Sigmoid colon (tissue), 7 donors: ENCODE measurements at places on chromosomes 5 and 9. TPM values are rescaled to one million over a fixed set of nuclear protein-coding genes. Genes with fewer than 3 reads are reported as not detected.

Gene SPATA31A3
- polyA plus RNA-seq, result not detected

Gene KIF24
- 1.6 TPM for polyA plus RNA-seq

Gene TRPM3
- not detected for polyA plus RNA-seq

Gene EXOSC2
- 9.5 TPM for polyA plus RNA-seq

Gene AQP7
- 14.6 TPM for polyA plus RNA-seq

Gene NIPAL4
- 1.3 TPM for polyA plus RNA-seq

Gene LPAR1
- polyA plus RNA-seq, result 42.0 TPM

DNA sequence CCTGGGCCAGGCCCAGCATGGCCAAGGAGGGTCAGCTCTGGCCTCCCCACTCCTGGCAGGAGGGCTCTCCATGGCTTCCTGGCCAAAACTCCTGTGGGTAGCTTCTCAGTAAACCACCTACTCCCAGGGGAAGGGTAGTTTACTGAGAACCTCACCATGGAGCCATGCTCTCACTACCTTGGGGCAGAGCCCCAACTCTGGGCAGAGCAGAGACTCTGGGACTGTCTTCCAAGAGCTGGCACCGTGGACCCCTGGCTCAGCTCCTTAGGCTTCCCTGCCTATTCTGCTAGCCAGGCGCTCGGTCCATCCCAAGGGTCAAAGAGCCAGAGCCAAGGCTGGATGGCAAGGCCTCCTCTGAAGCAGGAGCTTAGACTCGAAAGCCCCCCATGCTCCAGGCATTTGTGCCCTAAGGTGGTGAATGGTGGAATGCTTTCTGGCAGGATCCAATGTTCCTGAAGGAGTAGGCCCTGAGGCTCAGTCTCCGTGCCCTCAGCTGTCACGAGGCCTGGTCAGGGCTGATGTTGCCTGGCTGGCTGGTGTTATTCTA lies 19.6 kb downstream of the TCF7 start:
- DNase-seq, result peak; percentile 61

DNA sequence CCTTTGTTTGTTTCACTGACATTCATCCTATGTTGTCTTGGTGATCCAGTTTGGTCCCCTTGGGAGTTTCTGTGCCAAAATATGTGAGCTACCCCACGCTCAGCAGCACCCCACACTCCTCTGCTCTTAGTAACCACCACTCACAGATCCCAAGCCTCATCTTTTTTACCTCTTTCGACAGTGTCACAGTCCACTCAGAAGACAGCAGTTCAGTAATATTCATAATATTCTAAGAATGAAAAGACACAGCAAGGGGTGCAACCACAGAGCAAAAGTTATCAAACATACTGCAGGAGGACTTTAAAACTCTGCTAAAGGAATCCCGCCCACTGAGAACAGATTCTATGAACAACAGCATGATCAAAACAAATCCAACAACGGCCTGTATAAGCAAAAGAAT lies 28.2 kb downstream of the RNF130 start:
- no peak for DNase-seq

DNA sequence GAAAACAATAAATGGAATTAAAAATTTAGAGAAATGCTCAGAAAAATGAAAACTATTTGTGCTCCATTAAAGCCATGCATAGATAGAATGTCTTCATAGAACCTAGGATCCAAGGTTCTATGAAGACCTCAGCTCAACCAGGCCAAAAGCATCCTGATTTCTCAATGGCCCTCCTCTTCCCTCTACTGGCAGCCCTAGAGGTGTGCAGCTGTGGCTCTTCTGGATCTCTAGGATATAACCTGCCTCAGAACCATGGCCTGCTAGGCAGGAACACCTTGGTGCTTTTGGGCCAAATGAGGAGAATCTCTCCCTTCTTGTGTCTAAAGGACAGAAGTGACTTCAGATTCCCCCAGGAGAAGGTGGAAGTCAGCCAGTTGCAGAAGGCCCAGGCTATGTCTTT lies 15.1 kb downstream of the IFNA1 start:
- no peak for DNase-seq

DNA sequence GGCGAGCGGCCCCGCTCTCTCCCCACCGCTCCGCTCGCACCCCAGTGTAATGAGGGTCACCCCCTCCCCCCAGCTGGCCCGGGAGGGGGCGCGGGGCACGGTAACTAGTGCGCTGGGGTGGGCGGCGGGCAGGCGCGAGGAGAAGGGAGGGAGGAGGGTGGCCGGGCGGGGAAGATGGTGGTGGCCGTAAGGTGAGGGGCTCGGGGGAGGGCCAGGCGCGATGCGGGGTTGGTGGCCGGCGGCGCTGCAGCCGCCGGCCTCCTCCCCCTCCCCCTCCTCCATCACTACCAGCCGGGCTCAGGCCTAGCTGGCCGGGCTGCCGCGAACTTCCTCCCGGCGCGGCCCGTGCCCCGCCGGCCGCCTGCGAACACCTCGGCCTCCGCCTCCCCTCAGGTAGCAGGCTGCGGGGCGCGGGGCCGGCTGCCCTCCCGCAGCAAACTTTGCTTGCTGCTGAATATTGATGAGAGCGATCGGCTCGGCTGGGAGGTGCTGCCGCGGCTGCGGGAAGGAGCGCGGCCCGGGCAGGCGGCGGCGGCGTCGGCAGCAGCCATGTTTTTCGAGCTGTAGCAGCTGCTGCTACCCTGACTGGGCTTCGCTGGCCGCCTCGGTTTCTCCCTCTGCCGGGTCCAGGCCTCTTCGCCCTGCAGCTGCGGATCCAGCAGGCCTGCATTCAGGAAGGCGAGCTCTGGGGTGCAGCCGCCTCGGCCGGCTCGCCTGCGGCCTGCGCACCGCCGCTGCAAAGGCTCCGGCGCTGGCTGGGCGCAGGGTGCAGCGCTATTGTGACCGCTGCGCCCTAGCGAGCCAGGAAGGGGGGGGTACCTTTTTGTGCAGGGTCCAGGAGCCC lies 502 bp downstream of the NSD1 start:
- peak; percentile 80 for DNase-seq

GRCh38 chr9:33014665-33015014 lies 10.4 kb upstream of the DNAJA1 start:
- no peak for DNase-seq
